ENCODE measurements at places on chromosomes 4 and X.

DNA sequence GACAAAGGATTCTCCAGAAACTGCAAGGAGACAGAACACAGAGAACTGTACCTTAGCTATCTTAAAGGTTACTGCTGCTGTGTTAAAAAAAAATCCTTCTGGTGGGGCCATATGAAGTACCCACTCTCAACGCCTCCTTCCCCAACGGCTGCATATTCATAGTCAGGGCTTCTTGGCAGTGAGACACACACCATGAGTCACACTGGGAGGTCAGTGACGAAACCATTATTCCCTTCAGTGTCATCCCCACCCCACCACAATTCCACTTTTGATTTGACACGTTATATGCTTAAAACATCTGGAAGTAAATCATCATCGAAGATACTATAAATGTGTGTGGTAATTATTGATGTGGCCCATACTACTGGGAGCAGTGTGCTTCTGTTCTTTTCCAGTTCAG lies 271.5 kb downstream of the LDB2 start:
- peak; percentile 8 for DNase-seq

GRCh38 chr4:6658597-6659075 lies 18.2 kb downstream of the MRFAP1 start:
- no peak for DNase-seq

GRCh38 chr4:80255329-80256095 lies 11.0 kb upstream of the FGF5 start:
- DNase-seq = no peak

- DNase-seq = peak; percentile 39
These were observed 2.7 kb downstream of the TFE3 start for GRCh38 chrX:49040376-49040955.

GRCh38 chrX:17005712-17006368 lies 59.4 kb downstream of the REPS2 start:
- peak; percentile 58 for DNase-seq

GRCh38 chr4:108051343-108051742 lies 61.7 kb downstream of the HADH start:
- DNase-seq = no peak

- no peak for DNase-seq
These were observed 149.3 kb upstream of the FABP2 start for GRCh38 chr4:119471259-119471658.

GRCh38 chr4:120874792-120875774 lies 47.4 kb downstream of the PRDM5 start:
- DNase-seq = no peak

DNA sequence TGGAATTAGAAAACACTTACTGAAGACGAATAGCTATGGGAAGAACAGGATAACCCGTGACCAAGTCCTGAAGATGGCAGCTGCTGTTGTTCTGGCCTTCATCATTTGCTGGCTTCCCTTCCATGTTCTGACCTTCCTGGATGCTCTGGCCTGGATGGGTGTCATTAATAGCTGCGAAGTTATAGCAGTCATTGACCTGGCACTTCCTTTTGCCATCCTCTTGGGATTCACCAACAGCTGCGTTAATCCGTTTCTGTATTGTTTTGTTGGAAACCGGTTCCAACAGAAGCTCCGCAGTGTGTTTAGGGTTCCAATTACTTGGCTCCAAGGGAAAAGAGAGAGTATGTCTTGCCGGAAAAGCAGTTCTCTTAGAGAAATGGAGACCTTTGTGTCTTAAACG lies 2.4 kb downstream of the AGTR2 start:
- no peak for DNase-seq

GRCh38 chr4:81600520-81601357 lies 129.0 kb upstream of the RASGEF1B start:
- DNase-seq = no peak

GRCh38 chr4:144787365-144788258 lies 141.7 kb downstream of the HHIP start:
- DNase-seq = peak; percentile 63

DNA sequence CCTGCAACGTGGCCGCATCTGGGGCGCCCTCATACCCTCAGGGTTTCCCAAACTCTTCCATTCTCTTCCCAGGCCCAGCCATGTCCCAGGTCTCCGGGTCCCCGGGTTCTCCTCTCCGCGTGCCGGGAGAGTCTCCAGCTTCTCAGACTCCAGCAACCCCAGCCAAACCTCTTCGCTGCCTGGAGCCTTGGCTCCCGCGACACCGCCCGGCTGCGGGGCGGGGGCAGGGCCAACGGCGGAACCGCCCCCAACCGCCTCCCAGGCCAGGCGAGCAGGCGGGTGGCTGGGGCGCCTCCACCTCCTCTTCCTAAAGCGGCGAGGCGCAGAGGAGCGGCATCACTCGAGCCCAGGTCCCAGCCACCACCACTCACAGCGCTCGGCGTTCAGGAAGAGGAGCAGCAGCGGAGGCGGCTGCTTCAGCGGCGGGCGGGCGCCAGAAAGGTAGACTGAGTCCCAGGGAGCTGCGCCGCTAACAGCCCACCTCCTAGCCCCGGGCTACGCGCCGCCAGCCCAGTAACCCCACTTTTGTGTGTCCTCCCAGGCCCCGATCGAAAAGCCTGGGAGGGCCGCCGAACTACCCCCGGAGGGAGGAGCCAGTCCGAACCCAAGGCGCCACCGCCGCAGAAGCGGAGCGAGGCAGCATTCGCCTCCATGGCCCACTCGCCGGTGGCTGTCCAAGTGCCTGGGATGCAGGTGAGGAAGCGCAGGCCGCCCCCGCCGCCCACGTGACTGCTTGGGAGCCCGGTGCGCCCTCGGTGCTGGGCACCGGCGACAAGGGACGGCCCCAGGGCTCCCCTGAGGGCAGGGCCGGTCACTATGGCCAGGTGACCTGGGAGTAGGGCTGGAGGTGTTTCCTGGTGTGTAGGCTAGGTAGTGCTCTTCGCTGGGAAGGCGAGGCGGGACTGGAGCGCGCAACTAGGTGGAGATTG lies at the start of gene STK26:
TSS of gene STK26 (plus strand) at position 336 of the 929 bp plus-strand sequence. CDS start at position 652, 316 bp downstream.
- no peak for DNase-seq

- peak; percentile 18 for DNase-seq
These were observed 114.0 kb downstream of the CLCN5 start for GRCh38 chrX:50036426-50036825.

- DNase-seq = peak; percentile 76
These were observed 19.5 kb downstream of the UTP14A start for GRCh38 chrX:129925305-129926092.

DNA sequence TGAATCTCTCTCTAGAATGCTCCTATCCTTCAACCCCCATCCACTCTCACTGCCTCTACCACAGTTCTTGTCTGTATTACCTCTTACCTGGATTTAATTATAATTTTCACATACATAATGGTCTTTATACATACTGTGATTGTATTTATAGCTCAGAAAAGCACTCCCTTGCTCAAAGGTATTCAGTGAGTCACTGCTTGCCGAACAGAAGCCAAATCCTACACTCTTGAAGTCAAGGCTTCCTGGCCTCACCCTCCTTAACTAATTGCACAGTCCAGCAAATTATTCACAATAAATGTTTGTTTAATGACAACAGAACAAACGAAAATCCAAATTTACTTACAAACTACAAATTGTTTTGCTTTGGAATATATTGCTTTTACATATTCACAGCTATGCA lies 159.5 kb downstream of the KLHL13 start:
- DNase-seq = peak; percentile 68

DNA sequence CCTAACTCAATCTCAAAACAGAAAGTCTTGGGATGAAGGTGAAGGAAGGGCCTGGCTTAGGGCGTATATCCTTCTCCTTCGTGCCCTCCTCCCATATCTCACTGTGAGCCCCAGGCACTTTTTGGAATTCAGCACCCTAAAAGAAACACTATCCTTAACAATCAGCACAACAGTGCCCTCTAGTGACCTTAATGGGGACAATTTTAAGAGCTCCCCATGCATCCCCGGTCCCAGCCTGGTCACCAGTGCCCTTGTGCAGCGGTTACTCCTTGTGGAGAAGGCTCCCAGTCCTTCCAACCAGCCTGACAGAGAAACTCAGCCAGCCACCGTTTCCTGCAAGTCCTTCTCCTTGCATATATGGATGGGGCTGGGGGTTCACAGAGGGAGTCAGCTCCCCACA lies 4.2 kb downstream of the PAK3 start:
- peak; percentile 21 for DNase-seq

GRCh38 chrX:15471028-15471427 lies 22.1 kb downstream of the PIR start:
- peak; percentile 49 for DNase-seq

- DNase-seq = no peak
These were observed 3.8 kb downstream of the ANKRD50 start for GRCh38 chr4:124708517-124709300.

DNA sequence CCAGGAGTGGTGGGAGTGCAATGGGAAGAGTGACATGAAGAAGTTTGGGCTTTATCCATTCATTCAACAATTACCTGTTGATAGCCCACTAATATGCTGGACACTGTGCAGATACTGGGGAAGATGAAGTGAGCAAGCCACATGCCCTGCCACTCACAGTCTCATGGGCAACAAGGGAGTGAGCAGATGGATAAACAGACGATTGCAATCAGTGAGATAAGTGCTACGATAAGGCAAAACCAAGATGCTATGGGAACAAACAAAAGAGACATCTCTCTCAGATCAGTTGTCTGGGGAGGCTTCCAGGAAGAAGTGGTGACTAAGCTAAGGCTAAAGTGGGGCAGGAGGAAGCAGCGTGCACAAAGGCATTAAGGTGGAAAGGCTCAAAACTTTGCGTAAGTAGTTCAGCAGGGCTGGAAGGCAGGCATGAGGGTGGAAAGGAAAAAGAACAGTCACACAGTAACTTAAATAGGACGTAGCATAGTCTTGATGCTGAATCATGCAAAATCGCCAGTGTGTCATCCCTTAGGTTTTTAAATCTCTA lies 31.7 kb downstream of the GAB3 start:
- peak; percentile 72 for DNase-seq

DNA sequence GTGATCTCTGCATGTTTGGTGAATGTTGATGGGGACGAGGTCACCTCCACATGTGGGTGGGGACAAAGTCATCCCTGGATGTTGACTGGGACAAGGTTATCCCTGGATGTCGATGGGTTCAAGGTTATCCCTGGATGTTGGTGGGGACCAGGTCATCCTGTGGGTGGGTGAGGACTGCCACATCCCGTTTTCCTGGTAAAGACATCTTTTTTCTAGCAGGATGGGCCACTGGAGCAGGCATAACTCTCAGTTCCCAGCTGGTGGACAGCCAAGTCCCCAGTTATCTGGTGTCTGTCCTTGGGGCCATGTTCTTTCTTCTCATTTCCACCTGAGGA lies 28.3 kb upstream of the PLCXD1 start:
- no peak for DNase-seq

DNA sequence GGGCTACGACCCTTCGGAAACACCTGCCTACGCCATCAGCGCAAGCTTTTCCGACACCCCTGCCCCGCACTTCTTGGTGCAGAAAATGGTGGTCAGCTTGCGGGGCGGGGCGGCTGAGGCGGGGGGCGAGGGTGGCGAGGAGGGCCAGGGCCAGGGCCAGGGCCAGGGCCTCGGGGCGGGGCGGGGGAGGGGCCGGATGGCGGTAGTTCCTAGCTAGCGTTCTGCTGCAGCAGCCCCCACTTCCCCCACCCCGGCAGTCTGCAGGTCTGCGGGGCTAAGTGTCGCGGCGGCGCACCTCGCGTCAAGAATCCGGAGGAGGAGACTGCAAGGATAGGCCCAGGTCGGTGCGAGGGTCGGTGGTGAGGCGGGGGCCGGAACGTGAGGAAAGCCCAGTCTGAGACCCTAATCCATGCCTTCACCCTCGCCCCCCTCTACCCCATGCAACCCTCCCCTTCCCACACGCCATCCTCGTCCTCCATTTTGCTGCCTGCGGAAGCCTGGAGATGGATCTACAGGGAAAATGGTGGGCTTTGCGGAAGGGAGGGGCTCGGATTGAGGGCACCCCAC lies 600 bp downstream of the BEX4 start:
- DNase-seq = no peak

- DNase-seq = no peak
These were observed 1.0 kb downstream of the SCD5 start for GRCh38 chr4:82797405-82798111.

GRCh38 chr4:139014371-139015268 lies 961 bp upstream of the NOCT start:
- peak; percentile 99 for DNase-seq

GRCh38 chr4:17695341-17695740 lies 80.9 kb downstream of the MED28 start:
- DNase-seq = no peak

DNA sequence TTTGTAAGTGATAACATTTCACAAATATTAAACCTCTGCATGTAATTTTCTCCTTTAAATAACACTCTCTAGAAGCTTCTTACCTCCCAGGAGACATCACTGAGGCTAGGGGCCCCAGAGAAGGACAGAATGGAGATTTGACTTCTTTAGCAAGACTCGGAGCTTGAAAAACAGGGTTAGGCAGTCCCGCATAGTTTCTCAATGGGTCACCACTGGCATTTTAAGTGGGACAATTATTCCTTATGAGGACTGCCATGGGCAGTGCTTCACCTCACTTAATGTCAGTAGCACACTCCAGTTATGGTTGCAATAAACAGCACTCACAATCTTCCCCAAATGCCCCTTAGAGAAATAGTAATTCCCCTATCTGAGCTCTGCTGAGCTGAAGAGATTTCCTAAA lies 66.7 kb upstream of the NOCT start:
- DNase-seq = peak; percentile 36

DNA sequence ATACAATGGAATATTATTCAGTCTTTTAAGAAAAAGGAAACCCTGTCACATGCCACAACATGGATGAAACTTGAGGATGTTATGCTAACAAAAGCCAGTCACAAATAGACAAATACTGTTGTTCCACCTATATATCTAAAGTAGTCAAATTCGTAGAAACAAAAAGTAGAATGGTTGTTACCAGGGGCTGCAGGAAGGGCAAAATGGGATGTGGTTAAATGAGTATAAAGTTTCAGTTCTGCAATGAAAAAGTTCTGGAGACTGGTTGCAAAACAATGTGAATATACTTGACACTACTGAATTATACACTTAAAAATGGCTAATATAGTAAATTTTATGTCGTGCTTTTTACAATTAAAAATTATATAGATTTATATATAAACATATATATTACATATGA lies 12.2 kb downstream of the SPOCK3 start:
- no peak for DNase-seq

- DNase-seq = peak; percentile 46
These were observed 643 bp downstream of the SRP72 start for GRCh38 chr4:56468097-56468422.

DNA sequence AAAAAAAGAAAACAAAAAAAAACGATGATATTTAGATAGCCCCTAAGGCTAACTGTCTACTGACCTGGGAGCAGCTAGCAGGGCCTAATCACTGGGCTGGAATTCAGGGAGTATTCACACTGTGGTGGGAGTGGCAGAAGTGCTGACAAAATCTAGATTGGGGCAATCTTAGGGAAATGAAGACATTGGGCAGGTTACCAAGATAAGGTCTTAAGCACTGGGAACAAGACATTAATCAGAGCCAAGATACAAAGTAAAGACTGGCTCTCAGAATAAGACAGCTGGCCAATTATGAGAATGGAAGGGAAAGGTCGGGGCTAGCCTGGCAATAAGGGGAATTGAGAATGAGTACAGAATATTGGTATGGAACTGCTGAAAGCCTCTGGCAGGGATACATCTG lies 100.2 kb upstream of the GRIA3 start:
- peak; percentile 23 for DNase-seq

DNA sequence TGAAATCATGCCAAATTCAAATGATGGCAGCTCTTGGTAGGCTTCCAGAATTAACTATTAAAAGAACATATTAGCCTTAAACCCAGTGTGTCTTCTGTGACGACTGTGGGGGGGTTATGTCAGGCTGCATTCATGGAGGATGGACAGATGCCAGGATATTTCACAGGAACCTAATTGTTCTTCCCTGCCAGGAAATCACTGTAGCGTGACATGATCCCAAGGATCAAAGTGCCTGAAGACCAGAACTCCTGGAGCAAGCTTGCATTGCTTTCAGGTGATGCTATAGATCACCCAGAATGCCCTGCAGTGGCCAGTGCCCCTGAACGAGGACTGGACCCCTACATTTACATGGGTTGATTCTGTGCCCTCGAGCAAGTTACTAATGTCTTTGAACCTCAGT lies 1093.0 kb upstream of the TENM3 start:
- peak; percentile 85 for DNase-seq

Measured in renal cortical epithelial cell (primary cell).